ENCODE measurements at places on chromosomes 7 and 10.
A peak's percentile ranks its signal among the peaks of the same experiment; 100 is the strongest.

DNA sequence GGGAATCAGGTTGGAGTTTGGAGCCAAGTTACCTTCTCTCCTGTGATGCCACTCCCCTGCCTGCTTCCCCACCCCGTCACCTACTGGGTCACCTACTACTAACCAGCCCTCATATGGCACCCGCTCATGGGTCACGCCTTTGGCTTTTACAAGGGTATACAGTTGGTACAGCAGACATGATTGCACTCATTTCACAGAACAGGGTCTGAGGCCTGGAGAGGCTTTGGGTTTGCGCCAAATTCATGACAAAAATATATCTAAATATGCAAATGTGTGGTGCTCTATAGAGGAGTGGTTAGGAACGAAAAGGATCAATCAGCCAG lies 10.7 kb downstream of the CRYGN start:
- DNase-seq: no peak

- no peak for DNase-seq
Measured at GRCh38 chr10:67864607-67865371, 19.7 kb upstream of the SIRT1 start.

DNA sequence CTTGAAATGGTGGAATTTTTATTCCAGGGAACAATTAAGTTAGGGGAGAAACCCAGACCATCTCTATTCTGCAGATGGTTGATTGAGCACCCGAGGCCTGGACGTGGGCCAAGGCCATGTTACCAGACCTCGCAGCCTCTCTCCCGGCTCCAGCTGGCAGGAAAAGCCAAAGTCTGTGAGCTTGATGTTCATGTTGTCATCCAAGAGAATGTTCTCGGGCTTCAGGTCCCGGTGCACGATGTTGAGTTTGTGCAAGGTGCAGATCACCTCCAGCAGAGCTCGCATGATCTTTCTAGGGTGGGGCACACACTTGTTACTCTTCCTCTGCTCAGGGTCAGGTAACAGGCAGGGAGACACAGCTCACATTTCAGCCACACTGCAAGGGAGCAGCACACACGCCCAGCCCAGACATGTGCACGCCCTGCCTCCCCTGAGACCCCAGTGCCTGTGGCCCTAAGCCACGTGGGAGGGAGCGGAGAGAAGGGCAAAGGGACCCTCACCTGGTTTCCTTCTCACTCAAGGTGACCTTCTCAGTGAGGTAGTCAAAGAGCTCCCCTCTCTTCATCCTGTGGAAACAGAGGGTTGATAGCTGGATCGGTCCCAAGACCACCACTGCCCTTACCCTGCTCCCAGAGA lies 9.5 kb downstream of the PHKG1 start:
- DNase-seq: no peak

DNA sequence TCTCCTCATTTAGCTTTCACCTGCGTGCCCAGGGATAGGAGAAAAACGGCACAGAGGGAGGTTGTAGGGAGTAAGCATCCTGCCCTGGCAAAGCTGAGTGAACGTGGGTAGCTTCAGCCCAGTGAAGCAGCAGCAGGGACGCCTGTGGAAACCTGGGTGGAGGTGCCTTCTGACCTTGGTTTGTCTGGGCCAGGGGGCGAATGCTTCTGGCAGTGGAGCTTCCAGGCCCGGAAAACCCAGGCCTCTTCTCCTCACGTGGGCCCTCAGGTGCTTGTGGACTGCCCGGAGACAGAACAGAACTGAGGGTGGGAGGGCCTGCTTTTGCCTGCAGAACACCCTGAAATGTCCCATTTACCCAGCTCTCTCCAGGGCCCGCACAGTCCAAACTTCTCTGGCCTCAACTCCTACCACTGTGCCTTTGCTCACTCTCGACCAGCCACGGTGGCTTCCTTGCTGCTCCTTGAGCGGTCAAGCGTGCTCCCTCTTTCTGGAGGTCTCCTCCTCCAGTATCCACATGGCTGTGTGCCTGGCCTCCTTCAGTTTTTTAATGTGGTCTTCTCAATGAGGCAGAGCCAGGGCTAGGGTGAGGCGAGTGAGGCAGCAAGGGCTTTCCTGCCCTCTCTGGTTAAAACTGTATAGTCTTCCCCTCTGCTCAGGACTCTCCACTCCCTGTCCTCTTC lies 62.4 kb downstream of the TMEM209 start:
- DNase-seq: no peak

GRCh38 chr7:102047-102711 lies 90.2 kb upstream of the FAM20C start:
- DNase-seq: no peak

- DNase-seq: no peak
Measured at GRCh38 chr7:151281686-151282085, 33.2 kb upstream of the SMARCD3 start.

DNA sequence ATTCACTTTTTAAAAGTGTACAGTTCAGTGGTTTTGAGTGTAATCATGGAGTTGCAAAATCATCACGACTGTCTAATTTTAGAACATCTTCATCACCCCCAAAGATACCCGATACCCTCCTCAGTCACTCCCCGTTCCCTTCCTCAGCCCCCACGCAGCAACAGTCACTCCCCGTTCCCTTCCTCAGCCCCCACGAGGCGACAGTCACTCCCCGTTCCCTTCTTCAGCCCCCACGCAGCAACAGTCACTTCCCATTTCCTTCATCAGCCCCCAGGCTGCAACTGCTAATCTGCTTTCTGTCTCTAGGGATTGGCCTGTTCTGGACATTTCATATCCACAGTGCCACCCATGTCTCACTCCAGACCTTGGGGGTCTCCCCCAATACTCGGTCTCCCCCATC lies 161.6 kb upstream of the PPP2R2D start:
- no peak for DNase-seq

- DNase-seq: no peak
Measured at GRCh38 chr10:128077155-128077875, 48.9 kb downstream of the MKI67 start.

GRCh38 chr7:47428768-47429472 lies 153.0 kb downstream of the TNS3 start:
- no peak for DNase-seq

- no peak for DNase-seq
Measured at GRCh38 chr7:35704261-35704660, 9.3 kb upstream of the HERPUD2 start.

DNA sequence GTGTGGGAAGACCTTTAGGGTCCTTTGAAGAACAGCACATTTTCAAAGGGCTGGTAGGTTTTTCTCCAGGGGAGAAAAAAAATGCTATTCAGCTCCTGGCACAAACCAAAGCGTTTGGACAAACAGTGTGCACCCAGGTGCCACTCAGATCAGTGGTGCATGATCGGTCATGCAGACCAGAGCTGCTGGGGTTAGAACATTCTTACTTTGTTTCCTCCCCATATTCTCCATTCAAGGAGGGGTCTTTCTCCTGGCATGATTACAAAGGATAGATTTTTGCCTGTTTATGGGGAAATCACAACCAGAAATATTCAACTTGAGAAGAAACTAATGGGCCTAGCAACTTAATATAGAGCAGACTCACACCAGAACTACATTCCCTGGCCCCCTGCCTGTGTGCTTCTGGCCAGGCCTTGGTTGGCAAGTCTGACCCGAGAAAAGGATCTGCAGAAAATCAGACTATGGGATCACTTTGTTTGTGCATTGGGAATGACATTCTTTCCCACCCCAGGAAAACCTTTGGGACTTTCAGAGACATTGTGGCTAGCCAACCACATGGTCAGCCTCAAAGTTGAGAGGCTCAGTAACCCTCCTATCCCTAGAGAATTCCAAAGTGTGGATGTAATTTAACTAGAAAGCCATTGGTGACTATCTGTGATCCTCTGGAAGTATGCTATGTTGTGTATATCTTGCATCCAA lies 82.3 kb upstream of the FGL2 start:
- no peak for DNase-seq

DNA sequence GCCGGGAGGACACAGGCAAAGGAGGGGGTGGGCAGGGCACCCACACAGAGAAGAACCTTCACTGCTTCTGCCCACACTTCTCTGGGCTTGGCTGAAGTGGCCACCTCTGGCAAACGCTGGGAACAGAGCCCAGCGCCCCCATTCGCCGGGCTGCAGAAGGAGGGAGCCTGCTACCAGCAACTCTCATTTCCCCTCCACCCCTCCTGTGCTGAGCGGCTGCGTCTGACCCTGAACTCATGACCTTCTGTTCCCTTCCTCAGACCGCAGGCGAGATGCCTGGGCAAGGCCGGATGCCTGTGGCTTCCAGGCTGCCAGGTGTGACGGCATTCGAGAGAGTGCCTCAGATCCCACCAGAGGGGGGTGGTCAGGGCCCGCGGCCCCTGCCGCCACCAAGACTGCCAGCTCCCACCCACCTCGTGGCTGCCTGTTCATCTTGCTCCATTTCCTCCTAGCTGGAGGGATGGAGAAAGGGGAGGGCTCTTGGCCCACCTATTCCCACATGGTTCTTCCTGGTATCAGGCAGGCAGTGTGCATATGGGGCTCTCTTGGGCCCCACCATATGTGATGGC lies 19.8 kb downstream of the DNAJB12 start:
- no peak for DNase-seq

DNA sequence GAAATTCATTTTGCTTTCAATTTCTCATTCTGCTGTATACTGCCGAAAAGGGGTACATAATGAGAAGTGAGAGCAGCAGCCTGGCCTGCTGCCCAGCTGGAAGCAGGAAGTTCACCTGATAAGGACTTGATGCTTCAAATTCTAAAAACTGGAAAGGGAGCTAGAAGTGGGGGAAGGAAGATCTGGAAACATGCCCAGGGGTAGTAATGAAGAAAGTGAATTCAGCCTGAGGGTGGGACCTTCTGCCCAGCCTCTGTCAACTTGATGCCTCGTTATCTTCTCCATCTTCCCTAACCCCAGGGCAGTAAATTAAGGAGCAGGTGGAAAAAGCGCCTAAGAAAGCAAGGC lies 69.4 kb downstream of the ARMH3 start:
- DNase-seq: peak; percentile 36

- DNase-seq: peak; percentile 60
Measured at GRCh38 chr10:73644015-73644743, 2.9 kb upstream of the MYOZ1 start.

GRCh38 chr7:97022491-97023306 lies 1.9 kb downstream of the DLX5 start:
- DNase-seq: no peak

- no peak for DNase-seq
Measured at GRCh38 chr10:99484626-99485581, 47.8 kb upstream of the NKX2-3 start.

- DNase-seq: no peak
Measured at GRCh38 chr7:128890306-128891109, 20.0 kb downstream of the KCP start.

- DNase-seq: no peak
Measured at GRCh38 chr7:46414946-46415345, 493.9 kb upstream of the IGFBP3 start.

- no peak for DNase-seq
Measured at GRCh38 chr10:129694691-129695243, 227.7 kb downstream of the MGMT start.
